Left ventricle myocardium inferior (tissue), 1 donor: ENCODE measurements at places on chromosomes 1 and 21.

GRCh38 chr1:5708346-5709245, 283.6 kb downstream of the NPHP4 start:
- DNase-seq, result no peak
- no peaks in the 10 kb centered on the region for H3K4me1 ChIP-seq
- peaks cover 83% of the 10 kb centered on the region for H3K27me3 ChIP-seq
- H3K27ac ChIP-seq, result no peak overlapping the region
- H3K4me3 ChIP-seq, result no peak overlapping the region

DNA sequence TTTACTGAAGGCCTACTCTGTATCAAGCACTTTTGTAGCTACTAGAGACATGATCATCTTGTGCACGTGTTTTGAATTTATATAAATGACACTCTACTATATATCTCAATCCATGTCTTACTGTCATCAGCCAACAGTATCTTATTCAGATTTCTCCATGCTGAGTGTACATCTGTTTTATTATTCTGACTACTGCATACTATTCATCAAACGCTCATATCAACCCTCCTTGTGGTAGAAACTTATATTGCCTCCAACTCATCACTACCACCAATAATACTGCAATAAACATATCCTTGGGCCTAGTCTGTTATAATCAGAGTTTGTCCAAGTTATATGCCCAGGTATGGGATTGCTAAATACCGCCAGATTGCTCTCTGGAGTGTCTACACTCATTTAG, 81.6 kb upstream of the IRF2BP2 start:
- no peak overlapping the region for H3K4me3 ChIP-seq
- no peak for DNase-seq

DNA sequence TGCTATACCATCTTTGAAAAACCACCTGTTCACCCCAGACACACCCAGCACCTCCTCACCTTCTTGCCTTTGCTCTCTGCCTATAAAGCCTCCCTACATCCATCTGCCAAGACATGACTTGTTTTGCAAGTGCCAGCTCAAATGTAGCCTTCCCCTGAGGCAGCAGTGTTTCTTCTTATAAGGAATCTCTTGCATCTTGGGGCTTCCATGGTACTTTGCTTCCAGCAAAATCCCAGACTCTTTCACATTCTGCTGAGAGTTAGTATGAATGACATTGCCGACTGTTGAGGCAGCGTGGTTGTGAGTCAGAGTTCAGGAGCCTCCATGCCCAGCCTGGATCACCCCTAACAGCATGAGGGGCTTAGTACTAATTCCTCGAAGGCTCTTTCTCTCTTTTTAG, 217.4 kb upstream of the RUNX1 start:
- no peak overlapping the region for H3K27ac ChIP-seq
- H3K4me3 ChIP-seq, result no peak overlapping the region
- H3K27me3 ChIP-seq, result peaks cover 16% of the 10 kb centered on the region

- H3K4me3 ChIP-seq, result peak overlapping the region; percentile 100
- H3K27ac ChIP-seq, result peak overlapping the region; percentile 99
- peaks cover 11% of the 10 kb centered on the region for H3K36me3 ChIP-seq
- no peaks in the 10 kb centered on the region for H3K27me3 ChIP-seq
Observed at GRCh38 chr1:19484798-19485361, 459 bp downstream of the CAPZB start.

DNA sequence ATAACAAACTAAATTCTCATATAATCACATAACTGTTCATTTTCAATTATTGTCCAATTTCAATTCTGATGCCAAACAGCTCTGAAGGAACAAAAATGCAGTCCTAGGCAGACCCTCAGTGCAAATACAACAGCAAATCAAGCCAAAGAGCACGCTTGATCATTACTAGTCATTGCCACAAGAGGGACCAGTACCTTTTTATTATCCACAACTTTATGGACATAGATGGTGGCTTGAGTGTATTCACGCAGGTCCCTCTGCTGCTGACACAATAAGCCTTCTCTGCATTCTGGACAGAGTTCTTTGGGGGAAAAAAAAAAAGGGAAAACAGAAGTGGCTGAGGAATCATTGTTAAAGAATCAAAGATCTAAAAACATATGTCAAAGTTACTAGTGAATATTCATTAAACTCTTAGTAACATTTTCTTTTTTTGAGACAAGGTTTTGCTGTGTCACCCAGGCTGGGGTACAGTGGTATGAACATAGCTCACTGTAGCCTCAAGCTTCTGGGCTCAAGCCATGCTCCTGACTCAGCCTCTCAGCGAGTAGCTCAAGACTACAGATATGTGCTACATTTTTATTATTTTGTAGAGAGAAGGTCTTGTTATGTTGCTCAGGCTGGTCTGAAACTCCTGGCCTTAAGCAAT, 34.3 kb upstream of the RAP1GAP start:
- H3K27ac ChIP-seq, result no peak overlapping the region
- peaks cover 11% of the 10 kb centered on the region for H3K4me1 ChIP-seq
- peaks cover 82% of the 10 kb centered on the region for H3K36me3 ChIP-seq
- H3K4me3 ChIP-seq, result no peak overlapping the region
- DNase-seq, result no peak
- H3K27me3 ChIP-seq, result no peaks in the 10 kb centered on the region

GRCh38 chr1:207288315-207288714, 33.2 kb upstream of the CD55 start:
- H3K27me3 ChIP-seq, result no peaks in the 10 kb centered on the region
- H3K36me3 ChIP-seq, result no peaks in the 10 kb centered on the region
- peaks cover 12% of the 10 kb centered on the region for H3K4me1 ChIP-seq
- no peak for DNase-seq

DNA sequence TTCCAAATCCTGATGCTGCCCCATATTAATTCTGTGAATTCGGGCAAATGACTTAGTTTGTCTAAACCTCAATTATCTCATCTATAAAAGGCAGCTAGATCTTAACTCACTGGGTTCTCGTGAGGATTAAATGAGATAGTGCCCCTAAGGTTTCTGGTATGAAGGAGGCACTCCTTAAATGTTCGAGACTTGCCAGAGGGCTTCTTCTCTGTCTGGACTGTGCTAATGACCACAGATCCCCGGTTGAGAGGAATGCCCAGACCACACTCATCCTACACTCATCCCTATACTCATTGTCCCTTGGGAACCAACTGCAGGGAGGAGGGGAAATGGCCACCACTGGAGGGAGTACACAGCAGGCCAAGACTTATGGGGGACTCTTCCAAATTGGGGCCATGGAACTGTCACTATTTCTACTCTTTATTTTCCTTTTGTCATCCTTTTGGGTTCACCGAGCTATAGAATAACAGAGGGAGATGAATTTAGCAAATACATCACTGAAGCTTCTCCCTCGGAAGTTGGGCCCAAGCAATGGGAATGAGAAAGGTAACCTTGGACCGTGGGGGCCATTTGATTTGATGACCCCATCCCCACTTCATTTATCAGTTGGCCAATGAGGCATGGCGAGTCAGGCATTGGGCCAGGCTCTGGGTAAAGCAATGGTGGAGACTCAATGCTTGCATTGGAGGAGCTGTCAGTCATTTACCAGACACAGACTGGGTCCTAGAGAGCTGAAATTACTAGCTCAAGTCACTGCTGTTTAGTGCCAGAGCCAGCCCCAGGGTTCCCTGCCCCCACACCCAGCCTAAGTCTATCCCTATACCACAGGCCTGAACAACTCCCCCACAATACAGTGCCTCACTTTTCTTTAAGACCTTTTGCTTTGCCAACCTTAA, 5.1 kb downstream of the ATF3 start:
- peaks cover 38% of the 10 kb centered on the region for H3K36me3 ChIP-seq
- H3K4me1 ChIP-seq, result peaks cover 48% of the 10 kb centered on the region
- no peak overlapping the region for H3K27ac ChIP-seq
- DNase-seq, result no peak
- no peaks in the 10 kb centered on the region for H3K27me3 ChIP-seq
- H3K4me3 ChIP-seq, result no peak overlapping the region

- H3K27me3 ChIP-seq, result no peaks in the 10 kb centered on the region
- H3K27ac ChIP-seq, result no peak overlapping the region
- DNase-seq, result no peak
- H3K4me1 ChIP-seq, result peaks cover 16% of the 10 kb centered on the region
- H3K4me3 ChIP-seq, result no peak overlapping the region
Observed at GRCh38 chr1:93690921-93691789, 9.5 kb upstream of the BCAR3 start.

DNA sequence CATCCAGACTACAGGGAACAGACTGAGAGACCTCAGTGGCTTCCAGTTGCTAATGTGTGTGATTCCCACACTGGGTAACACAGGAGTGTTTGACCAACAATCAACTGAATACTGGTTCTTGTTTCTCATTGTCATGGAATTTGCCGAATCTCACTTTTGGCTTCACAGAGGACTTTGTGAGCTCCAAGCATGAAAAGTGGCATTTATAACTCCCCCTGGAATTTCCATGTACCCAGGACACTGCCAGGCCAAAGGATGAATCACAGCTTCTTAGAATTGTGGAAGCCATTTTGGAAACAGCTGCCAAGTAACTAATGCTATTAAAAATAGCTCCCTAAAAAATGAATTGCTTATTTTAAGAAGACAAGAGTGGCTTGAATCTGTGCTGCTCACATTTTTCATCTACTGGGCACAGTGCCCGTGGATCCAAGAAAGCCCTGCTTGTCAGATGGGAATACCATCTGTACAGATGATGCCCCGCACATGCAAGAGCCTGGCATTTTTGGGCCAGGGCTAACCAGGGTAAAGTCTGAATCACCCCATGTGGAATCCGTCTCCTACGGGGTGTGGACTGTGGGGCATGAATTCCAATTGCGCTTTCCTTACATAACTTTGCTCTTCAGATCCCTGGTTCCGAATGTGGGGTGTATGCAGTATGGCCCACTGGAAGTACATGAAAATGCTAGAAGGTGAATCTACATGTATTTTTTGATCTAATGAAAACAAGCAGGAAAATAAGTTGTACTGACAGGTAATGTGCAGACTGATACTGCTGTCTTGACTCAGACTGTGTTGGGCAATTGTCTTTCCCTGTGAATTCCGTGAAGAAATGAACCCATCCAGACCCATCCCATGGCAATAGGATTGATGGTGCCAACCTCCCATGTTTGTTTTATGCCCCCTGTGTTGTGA, 487.3 kb downstream of the SIPA1L2 start:
- no peak overlapping the region for H3K4me3 ChIP-seq
- H3K4me1 ChIP-seq, result peaks cover 12% of the 10 kb centered on the region
- H3K27ac ChIP-seq, result peak overlapping the region; percentile 23
- H3K27me3 ChIP-seq, result no peaks in the 10 kb centered on the region
- H3K36me3 ChIP-seq, result no peaks in the 10 kb centered on the region

GRCh38 chr1:64923294-64923718, 43.0 kb downstream of the JAK1 start:
- no peak for DNase-seq
- H3K4me1 ChIP-seq, result peaks cover 86% of the 10 kb centered on the region
- H3K27ac ChIP-seq, result no peak overlapping the region
- no peaks in the 10 kb centered on the region for H3K27me3 ChIP-seq
- no peak overlapping the region for H3K4me3 ChIP-seq

DNA sequence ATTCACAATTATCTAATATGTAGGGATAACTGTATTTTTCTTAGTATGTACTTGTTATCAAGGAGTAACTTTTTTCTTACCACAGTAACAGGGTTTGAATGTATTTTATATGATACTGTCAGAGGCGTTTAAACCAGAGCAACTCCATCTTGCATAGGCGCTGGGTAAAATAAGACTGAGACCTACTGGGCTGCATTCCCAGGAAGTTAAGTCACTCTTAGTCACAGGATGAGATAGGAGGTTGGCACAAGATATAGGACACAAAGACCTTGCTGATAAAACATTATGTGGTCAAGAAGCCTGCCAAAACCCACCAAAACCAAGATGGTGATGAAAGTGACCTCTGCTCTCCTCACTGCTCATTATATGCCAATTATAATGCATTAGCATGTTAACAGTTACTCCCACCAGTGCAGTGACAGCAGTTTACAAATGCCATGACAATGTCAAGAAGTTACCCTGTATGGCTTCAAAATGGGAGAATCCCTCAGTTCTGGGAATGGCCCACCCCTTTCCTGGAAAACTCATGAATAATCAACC, 64.8 kb downstream of the RPE65 start:
- peak overlapping the region; percentile 30 for H3K27ac ChIP-seq
- H3K27me3 ChIP-seq, result no peaks in the 10 kb centered on the region
- no peaks in the 10 kb centered on the region for H3K36me3 ChIP-seq
- no peak for DNase-seq
- peaks cover 18% of the 10 kb centered on the region for H3K4me1 ChIP-seq

DNA sequence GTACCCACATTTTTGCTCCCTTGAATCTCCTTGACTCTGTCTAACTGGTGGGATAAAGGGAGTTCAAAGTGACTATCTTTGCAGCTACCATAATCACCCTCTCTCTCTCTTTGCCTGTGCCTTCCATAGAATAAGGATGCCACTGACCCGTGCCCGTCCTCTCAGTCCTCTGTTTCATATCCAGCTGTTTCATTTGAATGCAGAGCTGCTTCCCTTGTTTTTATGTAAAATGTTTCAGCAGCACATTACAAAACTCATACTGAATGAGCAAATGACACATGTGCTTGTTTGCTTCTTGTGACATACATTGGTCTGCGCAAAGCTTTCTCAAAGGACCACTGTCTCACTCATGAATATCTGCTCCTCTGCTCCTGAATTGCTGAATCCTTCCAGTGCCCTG, 38.4 kb downstream of the CDC42 start:
- no peak overlapping the region for H3K27ac ChIP-seq
- no peaks in the 10 kb centered on the region for H3K27me3 ChIP-seq
- DNase-seq, result no peak
- peaks cover 68% of the 10 kb centered on the region for H3K4me1 ChIP-seq

DNA sequence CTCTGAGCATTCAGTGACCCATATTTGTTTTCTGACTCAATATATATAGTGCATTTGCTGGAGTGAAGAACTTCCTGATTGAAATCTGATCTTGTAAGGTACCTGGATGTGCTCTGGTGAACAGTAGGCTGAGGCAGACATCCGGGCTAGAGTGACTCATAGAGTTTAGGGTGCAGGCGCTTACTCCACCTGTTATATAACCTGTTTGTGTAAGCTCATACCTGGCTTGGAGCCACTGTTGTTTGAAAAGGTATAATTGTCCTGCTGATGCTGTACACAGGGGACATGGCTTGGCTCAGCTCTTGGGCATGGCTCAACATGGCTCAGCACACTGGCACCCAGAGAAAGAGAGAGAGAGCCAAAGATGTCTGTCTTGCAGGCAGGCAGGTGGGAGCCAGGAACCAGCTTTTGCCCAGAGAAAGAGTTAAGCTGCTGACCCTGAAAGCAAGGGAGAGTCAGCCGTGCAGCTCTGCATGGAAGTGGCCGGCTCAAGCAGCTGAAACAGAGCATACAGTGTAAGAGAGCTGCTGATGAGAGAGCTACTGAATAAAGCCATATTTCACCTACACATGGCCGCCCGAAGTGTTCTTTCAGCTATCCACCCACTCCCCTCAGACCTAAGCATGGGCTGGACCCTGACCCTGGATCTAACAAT, 43.2 kb downstream of the GJA5 start:
- no peaks in the 10 kb centered on the region for H3K36me3 ChIP-seq
- H3K27ac ChIP-seq, result no peak overlapping the region
- DNase-seq, result no peak
- peaks cover 13% of the 10 kb centered on the region for H3K4me1 ChIP-seq
- no peak overlapping the region for H3K4me3 ChIP-seq
- H3K27me3 ChIP-seq, result peaks cover 5% of the 10 kb centered on the region

GRCh38 chr1:101697072-101697471, 299.7 kb downstream of the OLFM3 start:
- DNase-seq, result no peak
- H3K27ac ChIP-seq, result no peak overlapping the region
- H3K4me3 ChIP-seq, result no peak overlapping the region
- no peaks in the 10 kb centered on the region for H3K27me3 ChIP-seq
